ENCODE measurements at places on chromosomes 5 and 9. TPM values are rescaled to one million over a fixed set of nuclear protein-coding genes. Genes with fewer than 3 reads are reported as not detected.

Gene LRRC70
- total RNA-seq: 0.80 TPM

Gene PKD2L2
- 0.94 TPM for total RNA-seq

DNA sequence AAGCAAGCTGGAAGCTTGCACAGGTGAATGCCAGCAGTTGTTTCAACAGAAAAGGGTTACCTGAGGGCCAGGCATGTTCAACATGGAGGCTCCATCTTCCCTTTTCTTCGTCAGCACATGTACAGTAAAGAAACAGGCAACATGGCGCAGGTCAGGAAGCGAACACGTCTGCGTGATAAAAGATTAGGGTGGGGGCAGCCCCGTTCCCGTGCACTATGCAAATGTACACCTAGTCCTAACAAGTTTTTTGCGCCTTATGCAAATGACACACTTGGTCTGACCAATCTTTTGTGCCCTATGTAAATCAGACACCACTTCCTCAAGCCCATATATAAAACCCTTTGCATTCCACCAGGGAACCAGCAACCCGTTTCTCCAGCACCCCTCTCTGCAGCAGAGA lies 452.1 kb upstream of the PTPRD start:
- no peak overlapping the region for H3K27ac ChIP-seq
- no peak overlapping the region for H3K4me3 ChIP-seq
- H3K4me1 ChIP-seq: no peaks in the 10 kb centered on the region

GRCh38 chr5:110086658-110087388 lies 397.1 kb downstream of the MAN2A1 start:
- no peaks in the 10 kb centered on the region for H3K27me3 ChIP-seq
- peak overlapping the region; percentile 26 for H3K27ac ChIP-seq
- no peak overlapping the region for H3K4me3 ChIP-seq
- H3K4me1 ChIP-seq: no peaks in the 10 kb centered on the region
- H3K36me3 ChIP-seq: no peaks in the 10 kb centered on the region
- peak; percentile 72 for DNase-seq

Gene PFN3
- total RNA-seq: not detected

Gene CCL21
- total RNA-seq: 0.91 TPM

Gene SIT1
- total RNA-seq: not detected

GRCh38 chr5:176781054-176781375 lies 29.3 kb upstream of the UNC5A start:
- no peak overlapping the region for H3K27ac ChIP-seq
- H3K36me3 ChIP-seq: no peaks in the 10 kb centered on the region
- H3K4me1 ChIP-seq: no peaks in the 10 kb centered on the region
- H3K4me3 ChIP-seq: no peak overlapping the region

Gene SPINK5
- not detected for total RNA-seq

GRCh38 chr9:16213781-16214515 lies 656.5 kb downstream of the BNC2 start:
- H3K27me3 ChIP-seq: no peaks in the 10 kb centered on the region
- DNase-seq: peak; percentile 48
- no peaks in the 10 kb centered on the region for H3K4me1 ChIP-seq
- H3K36me3 ChIP-seq: no peaks in the 10 kb centered on the region
- H3K4me3 ChIP-seq: no peak overlapping the region
- H3K27ac ChIP-seq: no peak overlapping the region

DNA sequence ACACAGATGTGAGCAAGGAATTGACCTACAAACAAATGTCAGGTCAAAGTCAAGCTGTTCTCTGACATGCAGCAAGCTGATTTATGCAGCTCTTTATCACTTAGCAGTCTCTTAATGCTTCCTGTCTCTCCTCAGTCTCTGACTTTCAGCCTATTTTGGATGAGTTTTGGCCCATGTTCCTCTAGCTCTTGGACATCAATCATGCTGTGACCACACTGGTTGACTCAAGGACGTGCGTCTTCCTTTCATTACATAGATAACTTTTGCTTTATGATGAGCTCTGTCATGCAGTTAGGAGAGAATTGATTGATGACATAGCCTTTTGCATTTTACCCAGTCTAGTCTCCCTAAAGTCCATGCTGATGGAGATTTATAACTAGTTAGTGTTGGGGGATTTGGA lies 9.4 kb upstream of the REEP5 start:
- H3K4me1 ChIP-seq: peaks cover 11% of the 10 kb centered on the region
- H3K4me3 ChIP-seq: no peak overlapping the region
- DNase-seq: no peak
- no peaks in the 10 kb centered on the region for H3K36me3 ChIP-seq

Gene SPTAN1
- 41.5 TPM for total RNA-seq

Gene ZBTB43
- 58.6 TPM for total RNA-seq

GRCh38 chr5:6804766-6805501 lies 91.7 kb downstream of the TENT4A start:
- DNase-seq: no peak
- H3K27ac ChIP-seq: no peak overlapping the region
- no peaks in the 10 kb centered on the region for H3K36me3 ChIP-seq
- no peaks in the 10 kb centered on the region for H3K4me1 ChIP-seq
- no peaks in the 10 kb centered on the region for H3K27me3 ChIP-seq

GRCh38 chr5:180557217-180557809 lies 34.0 kb downstream of the SCGB3A1 start:
- H3K4me1 ChIP-seq: no peaks in the 10 kb centered on the region
- no peak for DNase-seq
- no peaks in the 10 kb centered on the region for H3K27me3 ChIP-seq
- no peak overlapping the region for H3K4me3 ChIP-seq
- no peak overlapping the region for H3K27ac ChIP-seq

Gene GRM6
- total RNA-seq: not detected

- H3K36me3 ChIP-seq: no peaks in the 10 kb centered on the region
- H3K4me1 ChIP-seq: peaks cover 19% of the 10 kb centered on the region
- no peak for DNase-seq
- no peak overlapping the region for H3K27ac ChIP-seq
- no peak overlapping the region for H3K4me3 ChIP-seq
Observed at GRCh38 chr9:127548352-127548881, 63.7 kb upstream of the STXBP1 start.

Gene CDC25C
- not detected for total RNA-seq

DNA sequence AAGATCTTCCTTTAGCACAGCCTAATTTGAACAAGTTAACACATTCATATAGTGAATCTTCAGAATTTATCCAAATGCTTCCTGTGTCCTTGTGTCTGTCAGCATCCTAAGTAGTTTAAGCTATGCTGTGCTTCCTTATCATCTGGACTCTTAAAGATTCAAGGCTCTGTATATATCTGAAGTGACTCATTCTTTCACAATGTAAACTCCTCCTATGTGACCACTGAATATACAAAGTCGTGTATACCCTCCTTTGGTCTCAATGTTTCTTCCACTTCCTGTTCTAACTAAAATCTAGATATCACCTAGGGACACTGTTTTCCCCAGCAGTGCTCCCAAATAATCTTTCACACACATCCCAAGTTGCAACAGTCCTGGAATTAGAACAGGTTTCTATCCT lies 935.7 kb upstream of the NUDT12 start:
- H3K4me1 ChIP-seq: no peaks in the 10 kb centered on the region
- H3K27ac ChIP-seq: no peak overlapping the region
- DNase-seq: no peak
- H3K27me3 ChIP-seq: no peaks in the 10 kb centered on the region
- no peaks in the 10 kb centered on the region for H3K36me3 ChIP-seq
- H3K4me3 ChIP-seq: no peak overlapping the region

GRCh38 chr5:31194892-31195555 lies 1.5 kb downstream of the CDH6 start:
- peak overlapping the region; percentile 45 for H3K4me3 ChIP-seq
- no peak for DNase-seq
- H3K27me3 ChIP-seq: peaks cover 33% of the 10 kb centered on the region
- H3K4me1 ChIP-seq: no peaks in the 10 kb centered on the region
- no peaks in the 10 kb centered on the region for H3K36me3 ChIP-seq
- peak overlapping the region; percentile 18 for H3K27ac ChIP-seq

Gene INSYN2B
- total RNA-seq: not detected

DNA sequence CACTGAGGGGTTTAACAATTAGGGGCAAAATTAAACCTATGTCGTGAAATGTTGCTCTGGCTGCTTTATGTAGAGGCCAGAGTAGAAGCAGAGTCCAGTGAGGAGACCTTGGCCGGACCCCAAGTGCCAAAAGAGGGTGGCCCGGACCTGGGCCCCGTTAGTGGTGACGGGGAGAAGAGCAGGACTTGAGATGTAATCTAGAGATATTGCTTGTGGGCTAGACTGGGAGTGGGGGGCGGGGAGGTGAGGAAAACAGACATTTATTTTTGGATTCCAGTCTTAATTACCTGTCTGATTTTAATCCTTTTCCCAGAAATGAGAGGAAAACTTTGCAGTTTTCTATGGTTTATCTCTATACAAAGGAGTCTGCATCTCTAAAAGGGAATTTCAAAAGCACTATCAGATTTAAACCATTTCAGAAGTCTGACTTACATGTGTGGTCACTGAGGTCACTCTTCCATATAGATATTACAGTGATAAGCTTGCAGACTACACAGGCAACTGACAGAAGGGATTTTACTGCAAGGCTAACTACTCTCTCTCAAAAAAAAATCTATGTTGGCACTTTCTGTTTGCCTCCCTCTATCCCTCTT lies 108.1 kb downstream of the MED27 start:
- no peaks in the 10 kb centered on the region for H3K36me3 ChIP-seq
- no peak overlapping the region for H3K4me3 ChIP-seq
- DNase-seq: no peak
- H3K27me3 ChIP-seq: no peaks in the 10 kb centered on the region
- peaks cover 31% of the 10 kb centered on the region for H3K4me1 ChIP-seq
- no peak overlapping the region for H3K27ac ChIP-seq

DNA sequence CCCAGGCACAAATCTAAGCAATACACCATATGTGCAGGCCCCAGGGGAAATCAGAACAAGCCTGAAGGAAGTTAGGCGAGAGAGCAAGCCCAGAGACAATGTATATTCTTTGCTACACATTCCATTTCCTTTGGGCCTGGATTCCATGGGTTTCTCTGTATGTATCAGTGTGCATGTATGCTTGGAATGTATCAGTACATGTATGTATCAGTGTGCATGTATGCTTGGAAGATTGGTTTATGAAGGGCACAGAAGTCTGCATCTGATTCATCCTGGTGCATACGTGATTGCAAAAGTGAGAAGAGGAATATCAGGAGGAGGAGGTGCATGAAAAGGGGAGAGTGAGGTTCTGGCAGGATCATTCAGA lies 232.6 kb upstream of the ANKRD55 start:
- H3K36me3 ChIP-seq: no peaks in the 10 kb centered on the region
- no peak overlapping the region for H3K4me3 ChIP-seq
- peaks cover 5% of the 10 kb centered on the region for H3K4me1 ChIP-seq
- no peak for DNase-seq
- no peak overlapping the region for H3K27ac ChIP-seq

Gene SCGB3A1
- not detected for total RNA-seq

- no peak overlapping the region for H3K27ac ChIP-seq
- H3K36me3 ChIP-seq: no peaks in the 10 kb centered on the region
- no peak overlapping the region for H3K4me3 ChIP-seq
- no peaks in the 10 kb centered on the region for H3K27me3 ChIP-seq
- H3K4me1 ChIP-seq: no peaks in the 10 kb centered on the region
Observed at GRCh38 chr5:143665866-143666265, 146.1 kb upstream of the HMHB1 start.

Gene SLIT3
- 3.9 TPM for total RNA-seq

All from gastrocnemius medialis (tissue), 4 donors.